Stimulated activated CD8-positive, alpha-beta memory T cell treated with anti-CD3 and anti-CD28 coated beads, Interleukin-2, amount 100 ng/mL, for 48 hours (primary cell): ENCODE measurements at places on chromosomes 5 and 9.
A peak's percentile ranks its signal among the peaks of the same experiment; 100 is the strongest.

GRCh38 chr9:13570068-13570974, 290.8 kb upstream of the MPDZ start:
- no peak for DNase-seq

DNA sequence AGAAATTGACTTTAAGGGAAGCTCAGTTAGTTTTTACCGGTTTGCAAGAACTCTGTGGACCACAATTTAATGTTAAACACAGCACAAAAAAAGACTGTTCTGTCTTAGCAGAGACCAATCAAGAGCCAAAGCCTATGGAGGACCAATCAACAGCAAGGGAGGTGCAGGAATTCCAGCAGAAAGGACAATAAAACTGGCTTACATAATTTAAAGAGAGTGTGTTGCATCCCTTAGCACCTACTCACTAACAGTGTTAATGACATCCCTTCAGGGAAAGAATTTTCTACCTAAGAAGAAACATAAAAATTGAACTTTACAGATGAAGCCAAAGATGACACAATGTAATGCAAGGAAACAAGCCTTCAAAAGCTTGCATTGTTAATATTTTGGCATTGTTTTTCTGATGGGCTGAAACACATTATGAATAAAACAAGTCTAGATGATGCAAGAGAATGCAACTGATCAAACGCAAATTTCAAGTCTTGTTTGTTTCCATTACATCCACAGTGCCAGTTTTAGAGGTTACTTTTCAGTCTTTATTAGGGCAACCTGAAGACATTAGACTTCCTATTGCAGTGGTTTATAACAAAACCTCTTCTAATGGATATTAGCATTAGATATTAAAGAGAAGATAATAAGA, 111.3 kb upstream of the FST start:
- no peak for DNase-seq

GRCh38 chr9:71604197-71605063, 163.9 kb downstream of the CEMIP2 start:
- peak; percentile 63 for DNase-seq

- no peak for DNase-seq
Measured at GRCh38 chr9:130638284-130639123, 25.9 kb upstream of the PRDM12 start.

DNA sequence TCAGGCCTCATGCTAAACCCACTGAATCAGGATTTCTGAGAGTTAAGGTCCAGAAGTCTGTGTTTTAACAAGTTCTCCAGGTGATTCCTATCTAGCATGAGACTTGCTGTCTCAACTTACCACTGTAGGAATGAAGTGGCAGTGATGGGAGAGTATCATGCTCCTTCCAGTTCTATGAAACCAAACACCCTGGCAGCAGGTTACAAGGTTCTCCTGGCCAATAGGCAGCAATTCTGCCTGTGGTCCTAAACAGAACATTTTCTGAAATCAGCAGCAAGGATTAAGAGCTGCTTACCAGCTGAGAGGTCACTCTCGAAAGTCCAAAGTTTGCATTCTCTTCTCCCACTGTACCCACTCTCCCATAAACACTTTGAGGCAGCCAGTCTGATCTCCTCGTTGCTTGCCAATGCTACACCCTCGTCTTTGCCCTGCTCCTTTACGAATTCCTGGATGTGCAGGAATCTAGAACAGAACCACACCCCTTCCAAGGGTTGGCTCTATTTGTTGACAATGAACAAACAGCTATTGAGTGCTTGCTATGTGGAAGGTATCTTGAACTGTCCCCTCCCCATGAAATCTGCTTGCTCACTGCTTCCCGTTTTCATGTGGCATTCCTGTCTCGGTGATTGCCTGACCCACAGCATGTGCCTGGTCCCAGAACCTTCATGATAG, 100.5 kb downstream of the TMEM174 start:
- no peak for DNase-seq

DNA sequence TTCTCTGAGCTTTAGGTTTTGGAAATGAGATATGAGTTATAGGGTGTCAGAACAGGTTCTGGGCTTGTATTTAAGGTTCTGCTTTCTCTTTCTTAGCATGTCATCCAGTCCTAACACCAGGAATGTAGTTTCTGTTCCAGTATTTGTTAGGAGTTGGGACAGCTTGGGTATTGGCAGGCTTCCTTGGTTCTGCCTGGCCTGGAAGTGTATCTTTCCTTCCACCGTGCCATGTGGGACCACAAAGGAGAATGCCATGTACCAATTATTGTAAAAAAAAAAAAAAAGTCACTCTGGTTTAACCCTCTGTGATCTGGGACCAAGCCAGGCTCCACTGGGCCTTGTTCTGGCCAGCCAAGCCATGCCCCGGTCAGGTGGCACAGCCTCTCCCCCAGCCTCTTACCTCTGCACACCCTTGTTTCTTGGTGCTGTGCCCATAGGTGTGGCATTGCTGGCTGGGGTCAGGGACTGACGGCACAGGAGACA, 47.8 kb downstream of the ARHGAP26 start:
- DNase-seq, result no peak
